Activated CD4-positive, alpha-beta T cell treated with anti-CD3 and anti-CD28 coated beads, Interleukin-2, amount 50 U/mL, for 1 hour (primary cell): ENCODE measurements at places on chromosomes 7 and 10.

DNA sequence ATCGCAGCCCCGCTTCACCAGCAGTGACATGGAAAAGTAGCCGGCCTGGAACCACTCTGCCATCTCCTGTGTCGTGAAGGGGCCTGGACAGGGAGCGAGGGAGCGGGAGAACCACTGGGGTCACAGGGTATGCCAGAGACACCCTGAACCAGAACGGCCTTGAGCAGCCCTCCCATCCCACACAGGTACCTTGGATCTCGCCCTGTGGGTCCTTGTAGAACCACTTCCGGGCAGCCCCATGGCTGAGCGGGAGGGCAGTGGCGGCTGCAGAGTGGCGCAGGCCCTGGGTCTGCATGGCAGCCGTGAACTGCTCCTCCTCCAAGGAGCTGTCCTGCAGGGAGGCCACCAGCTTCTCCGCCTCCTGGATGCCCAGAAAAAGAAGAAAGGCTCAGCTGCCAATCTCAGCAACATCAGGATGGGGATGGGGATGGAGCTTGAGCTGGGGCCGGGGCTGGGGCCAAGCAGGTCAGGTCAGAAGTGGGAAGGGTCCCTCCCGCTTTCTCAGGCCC, 9.5 kb downstream of the GIGYF1 start:
- DNase-seq, result no peak

GRCh38 chr7:14600766-14601367, 301.7 kb downstream of the DGKB start:
- no peak for DNase-seq

DNA sequence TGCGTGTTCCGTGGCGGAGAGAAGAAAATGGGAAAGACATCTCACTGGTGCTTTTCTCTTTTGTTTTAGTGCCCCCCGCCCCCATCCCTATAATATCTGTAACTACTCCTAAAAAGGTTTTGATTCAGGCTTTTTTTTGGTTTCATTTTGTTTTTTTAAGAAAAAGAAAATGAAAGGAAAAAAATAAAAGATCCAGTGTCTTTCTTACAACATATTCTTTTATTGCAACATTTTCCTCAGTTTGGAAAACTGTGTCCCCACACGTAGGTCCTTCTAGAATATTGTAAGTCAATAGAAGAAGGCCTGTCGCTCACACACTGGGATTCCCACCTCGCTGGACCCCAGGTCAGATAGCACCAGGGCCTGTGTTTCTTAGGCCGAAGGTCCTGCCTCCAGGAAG, 20.6 kb downstream of the AIFM2 start:
- no peak for DNase-seq

DNA sequence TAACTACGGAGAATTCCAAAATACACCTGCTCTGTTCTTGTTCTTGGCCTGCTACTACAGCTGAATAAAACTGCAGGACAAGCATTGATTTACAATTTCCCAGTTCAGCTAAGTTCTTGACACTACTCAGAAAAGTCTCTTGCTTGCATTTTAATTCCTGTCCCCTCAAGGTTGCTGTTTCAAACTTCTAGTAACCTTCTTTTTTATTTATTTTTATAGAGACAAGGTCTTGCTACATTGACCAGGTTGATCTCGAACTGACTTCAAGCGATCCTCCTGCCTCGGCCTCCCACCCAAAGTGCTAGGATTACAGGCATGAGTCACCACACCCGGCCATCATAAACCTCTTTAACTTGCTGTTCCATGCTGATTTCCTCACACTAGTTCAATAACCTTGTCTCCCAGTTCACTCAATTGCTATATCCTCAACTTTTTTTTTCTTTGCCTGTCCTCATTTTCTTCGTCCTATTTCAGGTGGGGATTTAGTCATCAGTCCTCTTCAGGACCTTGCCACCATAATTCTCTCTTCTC, 79.9 kb downstream of the ARHGAP21 start:
- DNase-seq, result no peak

DNA sequence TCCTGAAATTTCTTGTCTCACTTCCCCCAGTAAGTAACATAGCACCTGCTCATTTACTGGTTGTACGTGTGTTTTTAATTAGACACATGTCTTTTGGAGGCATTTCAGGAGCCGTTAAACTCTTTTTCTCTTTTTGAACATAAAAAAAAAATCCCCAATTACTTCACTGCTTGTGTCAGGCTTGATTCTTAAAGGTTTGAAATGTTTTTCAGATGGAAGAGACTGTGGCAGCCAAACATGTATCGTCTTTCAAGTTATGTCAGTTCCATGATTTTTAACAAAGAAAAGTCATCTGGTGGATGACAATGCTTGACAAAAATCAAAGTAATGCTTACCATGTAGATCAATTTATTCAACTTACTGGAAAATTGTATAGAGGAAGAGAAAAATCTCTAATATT, 585.8 kb downstream of the GATA3 start:
- no peak for DNase-seq

- DNase-seq, result no peak
These were observed 1.0 kb downstream of the BCL7B start for GRCh38 chr7:73556208-73557107.

DNA sequence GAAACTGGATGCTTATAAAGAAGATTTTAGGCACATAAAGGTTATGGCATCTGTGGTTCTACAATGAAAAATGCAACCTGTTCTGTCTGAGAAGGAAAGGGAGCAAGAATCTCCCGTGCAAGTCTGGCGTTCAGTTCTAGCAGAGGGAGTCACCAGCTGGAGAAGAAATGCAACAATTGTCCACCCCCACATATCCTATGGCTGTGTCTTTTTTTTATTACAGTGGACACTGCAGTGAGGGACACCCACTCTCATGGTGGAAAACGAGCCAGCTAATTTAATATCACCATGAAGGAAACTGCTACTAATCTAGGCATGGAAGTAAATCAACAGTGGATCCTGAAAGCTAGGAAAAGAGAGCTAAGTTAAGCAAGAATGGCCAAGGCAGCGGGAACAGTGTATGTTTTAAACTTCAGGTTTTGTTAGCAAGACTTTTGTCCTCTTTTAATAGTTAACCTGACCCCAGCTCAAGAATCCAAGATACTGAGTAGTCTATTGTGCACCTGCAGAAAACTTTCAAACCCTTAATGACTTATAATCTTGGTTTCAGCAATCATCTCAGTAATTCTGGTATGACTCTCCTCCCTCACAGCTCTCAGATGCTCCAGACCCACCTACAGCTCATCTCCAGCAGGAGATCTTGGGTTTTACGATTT, 149.3 kb downstream of the FGFR2 start:
- DNase-seq, result no peak

DNA sequence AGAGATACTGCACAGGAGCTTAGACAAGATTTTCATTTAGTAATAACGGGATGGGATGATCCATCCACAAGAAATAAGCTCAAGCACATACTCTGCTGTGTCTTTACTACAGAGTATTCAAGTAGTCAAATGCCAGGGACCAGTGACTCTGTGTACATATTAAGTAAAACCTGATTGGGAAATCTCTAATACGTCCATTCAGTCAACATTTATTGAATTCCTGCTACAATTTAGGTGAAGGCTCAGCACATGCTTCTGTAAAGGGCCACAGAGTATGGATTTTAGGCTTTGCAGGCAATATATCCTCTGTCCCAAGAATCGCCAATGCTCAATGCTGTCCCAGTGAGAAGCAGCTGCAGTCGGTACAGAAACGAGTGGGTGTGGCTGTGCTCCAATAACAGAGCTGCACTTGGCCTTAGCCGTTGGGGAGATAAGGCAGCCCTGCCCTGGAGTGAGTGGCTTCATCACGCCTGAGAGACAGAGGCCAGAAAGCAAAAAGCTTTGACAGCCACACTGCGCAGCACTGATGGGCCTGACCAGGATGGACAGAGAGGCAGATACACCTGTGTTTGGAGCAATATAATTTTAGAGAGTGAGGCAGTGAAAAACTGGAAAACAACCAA, 186.8 kb downstream of the PARD3 start:
- no peak for DNase-seq

GRCh38 chr7:89845952-89846351, 308.3 kb upstream of the STEAP1 start:
- no peak for DNase-seq

GRCh38 chr7:96285579-96285978, 36.3 kb downstream of the SLC25A13 start:
- DNase-seq, result no peak

GRCh38 chr7:87380905-87381304, 35.4 kb downstream of the CROT start:
- DNase-seq, result no peak

DNA sequence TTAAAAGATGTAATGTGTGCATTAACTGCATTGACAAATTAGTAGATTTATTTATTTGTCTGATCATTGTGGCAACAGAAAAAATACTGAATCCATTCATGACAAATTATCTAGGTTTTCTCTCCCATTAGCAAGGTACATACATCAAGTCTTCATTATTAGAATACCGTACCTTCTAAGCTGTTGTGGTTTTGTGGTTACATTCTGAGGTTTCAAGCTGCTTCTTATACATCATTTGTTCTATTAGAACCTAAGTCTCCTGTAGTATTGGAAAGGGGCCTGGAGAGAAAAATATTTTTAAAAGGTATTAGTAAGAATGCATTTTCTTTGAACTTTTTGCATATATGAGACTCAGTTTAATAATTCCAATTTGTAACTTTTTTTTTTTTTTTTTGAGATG, 26.3 kb upstream of the CACNB2 start:
- DNase-seq, result no peak

GRCh38 chr10:77544617-77545016, 93.0 kb downstream of the KCNMA1 start:
- DNase-seq, result no peak

DNA sequence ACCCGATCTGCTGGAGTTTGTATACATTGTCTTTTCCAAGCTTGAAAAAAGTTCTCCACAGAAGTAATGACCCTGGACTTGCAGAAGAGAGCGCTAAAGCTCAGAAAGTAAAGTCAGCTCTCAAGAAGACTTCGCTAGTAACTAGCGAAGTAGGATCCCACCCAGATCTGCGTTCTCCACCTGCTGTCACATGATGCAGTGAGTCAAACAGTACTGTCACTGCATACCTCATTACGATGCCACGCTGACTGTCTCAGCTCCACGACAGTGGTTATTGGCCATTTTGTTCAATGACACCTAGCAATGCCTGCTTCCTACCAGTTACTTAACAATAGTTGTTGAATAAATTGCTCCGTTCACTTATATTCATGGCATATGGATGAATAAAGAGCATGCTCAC, 29.7 kb upstream of the SEC61G start:
- no peak for DNase-seq

GRCh38 chr7:149175150-149175549, 20.2 kb upstream of the ZNF282 start:
- no peak for DNase-seq

- DNase-seq, result no peak
These were observed 75.3 kb upstream of the NKX6-2 start for GRCh38 chr10:132861116-132861691.

- DNase-seq, result no peak
These were observed 166.1 kb upstream of the NPSR1 start for GRCh38 chr7:34491899-34492298.

GRCh38 chr7:91685544-91685943, 195.0 kb downstream of the MTERF1 start:
- no peak for DNase-seq

GRCh38 chr10:78542521-78542920, 508.9 kb downstream of the RPS24 start:
- no peak for DNase-seq

- DNase-seq, result peak; percentile 1
These were observed 134.4 kb upstream of the FAM3C start for GRCh38 chr7:121530227-121531174.

GRCh38 chr7:27160546-27161213, 4.2 kb upstream of the HOXA7 start:
- peak; percentile 87 for DNase-seq

DNA sequence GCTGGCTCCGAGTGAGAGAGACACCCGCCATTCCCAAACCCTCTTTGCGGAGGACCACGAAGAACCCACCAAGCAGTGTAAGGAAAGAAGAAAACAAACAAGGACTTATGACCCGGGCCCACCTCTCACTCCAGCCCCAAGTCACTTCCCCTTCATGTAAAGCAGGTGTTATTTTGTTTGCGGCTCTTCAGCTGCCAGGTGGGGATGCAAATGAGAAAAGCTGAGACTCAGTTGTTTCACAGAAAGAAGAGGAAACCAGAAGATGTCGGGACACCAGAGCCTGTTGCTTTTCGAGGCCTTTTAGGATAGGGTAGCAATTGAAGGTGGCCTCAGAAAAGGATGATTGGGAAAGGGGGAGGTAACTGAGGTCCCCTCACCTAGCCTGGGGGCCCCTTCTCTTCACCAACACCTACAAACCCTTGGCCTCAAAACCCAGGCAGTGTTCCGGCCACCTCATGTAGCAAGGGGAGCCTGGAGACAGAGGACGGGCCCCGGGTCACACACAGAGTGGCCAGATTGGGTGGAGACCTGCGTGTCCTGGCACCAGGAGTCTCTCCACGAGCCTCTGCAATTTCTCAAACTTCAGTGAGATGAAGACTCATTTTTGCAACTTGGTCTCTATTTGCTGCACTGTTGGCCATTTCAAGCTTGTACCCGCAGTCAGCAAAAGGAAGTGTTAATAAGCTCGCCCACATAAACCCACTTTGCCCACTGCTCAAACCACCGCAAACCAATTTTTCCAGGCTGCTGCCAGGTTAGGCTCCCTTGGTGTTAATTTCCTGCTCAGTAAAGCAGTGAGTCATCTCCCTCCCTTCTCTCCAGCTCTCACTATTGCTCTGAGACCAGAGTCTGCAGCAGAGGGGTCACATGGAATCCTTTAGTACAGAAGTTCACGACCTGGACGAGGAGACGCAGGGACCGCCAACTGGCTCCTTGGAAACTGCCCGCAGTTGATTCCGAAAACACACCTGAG, 45.5 kb downstream of the AOC1 start:
- no peak for DNase-seq

GRCh38 chr10:132507409-132507955, 30.1 kb upstream of the INPP5A start:
- no peak for DNase-seq

DNA sequence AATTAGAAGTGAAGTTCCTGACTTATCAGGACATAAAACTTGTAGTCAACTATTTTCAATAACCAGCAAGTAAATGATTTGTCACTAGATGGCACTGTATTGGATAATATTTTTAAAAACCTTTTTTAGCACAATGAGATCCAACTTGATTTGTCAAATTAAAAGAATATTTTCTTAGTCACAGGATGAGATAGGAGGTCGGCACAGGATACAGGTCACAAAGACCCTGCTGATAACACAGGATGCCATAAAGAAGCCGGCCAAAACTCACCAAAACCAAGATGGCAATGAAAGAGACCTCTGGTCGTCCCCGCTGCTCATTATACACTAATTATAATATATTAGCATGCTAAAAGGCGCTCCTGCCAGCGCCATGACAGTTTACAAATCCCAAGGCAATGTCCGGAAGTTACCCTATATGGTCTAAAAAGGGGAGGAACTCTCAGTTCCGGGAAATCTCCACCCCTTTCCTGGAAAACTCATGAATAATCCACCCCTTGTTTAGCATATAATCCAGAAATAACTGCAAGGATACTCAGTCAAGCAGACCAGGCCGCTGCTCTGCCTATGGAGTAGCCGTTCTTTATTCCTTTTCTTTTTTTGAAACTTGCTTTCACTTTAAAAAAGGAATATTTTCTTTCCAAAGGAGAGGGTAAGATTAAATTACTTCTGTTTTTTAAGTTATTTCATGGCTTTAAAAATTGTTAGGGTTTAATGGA, 255.7 kb upstream of the MKLN1 start:
- DNase-seq, result no peak

GRCh38 chr7:152419473-152420429, 16.1 kb downstream of the KMT2C start:
- DNase-seq, result no peak

- no peak for DNase-seq
These were observed 204.6 kb upstream of the FOXP2 start for GRCh38 chr7:114209968-114210367.
